ENCODE measurements at places on chromosomes 1 and 21.

GRCh38 chr1:172185211-172185610 lies 235.3 kb upstream of the C1orf105 start:
- DNase-seq = no peak

GRCh38 chr1:3714284-3714741 lies 37.9 kb upstream of the CCDC27 start:
- no peak for DNase-seq

DNA sequence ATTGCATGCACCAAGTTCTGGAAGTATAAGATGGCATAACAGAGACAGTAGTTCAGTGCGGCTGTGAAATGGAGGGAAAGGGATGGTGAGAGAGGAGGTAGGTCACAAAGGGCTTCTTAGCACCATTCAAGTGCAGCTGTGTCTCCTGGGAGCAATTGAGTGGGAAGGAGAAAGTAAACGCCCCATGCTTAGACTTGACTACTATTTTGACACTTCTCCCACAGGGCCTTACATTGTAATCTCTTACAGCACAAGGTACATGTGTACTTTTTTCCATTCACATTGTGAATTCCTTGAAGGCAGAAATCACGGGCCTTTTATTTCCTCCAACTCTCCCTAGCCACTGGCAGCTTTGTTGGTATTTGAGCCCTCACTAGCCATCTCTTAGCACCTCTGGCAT lies 239.6 kb upstream of the FOXD3 start:
- no peak for DNase-seq

GRCh38 chr1:68777851-68778250 lies 281.0 kb upstream of the DEPDC1 start:
- no peak for DNase-seq

DNA sequence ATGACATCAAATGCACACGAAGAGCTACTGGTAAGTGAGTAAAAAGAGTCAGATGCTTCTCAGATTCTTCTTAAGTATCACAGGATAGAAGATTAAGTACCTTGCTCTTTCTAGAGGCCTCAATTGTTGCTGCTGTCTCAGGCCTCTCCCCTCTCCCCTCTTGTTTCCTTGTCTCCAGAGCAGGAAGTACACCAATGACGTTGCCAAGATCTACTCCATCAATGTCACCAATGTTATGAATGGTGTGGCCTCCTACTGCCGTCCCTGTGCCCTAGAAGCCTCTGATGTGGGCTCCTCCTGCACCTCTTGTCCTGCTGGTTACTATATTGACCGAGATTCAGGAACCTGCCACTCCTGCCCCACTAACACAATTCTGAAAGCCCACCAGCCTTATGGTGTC lies 21.3 kb upstream of the SARS1 start:
- DNase-seq = no peak

GRCh38 chr1:52111492-52111891 lies 30.4 kb upstream of the ZFYVE9 start:
- DNase-seq = no peak
